ENCODE measurements at places on chromosomes 5 and 9.

- DNase-seq, result no peak
Measured at GRCh38 chr9:120869360-120869687, 7.7 kb downstream of the PHF19 start.

DNA sequence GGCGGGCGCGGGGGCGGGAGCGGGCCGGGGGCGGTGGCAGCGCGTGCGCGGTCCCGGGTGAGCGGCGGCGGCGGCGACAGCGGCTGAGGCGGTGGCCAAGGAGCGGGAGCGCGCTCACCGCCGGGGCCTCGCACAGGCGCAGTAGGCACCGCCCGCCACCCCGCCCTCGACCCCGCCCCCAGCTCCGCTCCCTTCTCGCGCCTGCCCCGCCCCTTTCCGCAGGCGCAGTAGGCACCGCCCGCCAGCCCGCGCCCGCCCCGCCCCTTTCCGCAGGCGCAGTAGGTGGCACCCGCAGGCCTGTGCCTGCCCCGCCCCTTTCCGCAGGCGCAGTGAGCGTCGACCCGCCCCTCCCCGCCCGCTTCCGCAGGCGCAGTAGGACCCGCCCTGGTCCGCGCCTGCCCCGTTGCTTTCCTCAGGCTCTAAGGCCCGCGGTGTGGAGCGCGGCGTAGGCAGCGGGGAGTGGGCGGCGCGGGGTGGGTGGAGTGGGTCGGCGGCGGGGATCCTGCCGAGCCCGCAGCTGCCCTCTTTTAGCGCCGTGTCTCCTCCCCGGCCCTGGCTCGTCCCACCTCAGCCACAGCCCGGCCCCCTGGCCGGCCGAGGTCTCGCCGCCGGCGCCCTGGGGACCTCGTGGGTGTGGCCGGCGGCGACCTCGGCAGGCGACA lies at the start of gene CAMSAP1:
TSS of gene CAMSAP1 (minus strand) at position 116 of the 662 bp plus-strand sequence. CDS start 387 bp downstream, outside the sequence.
- peak; percentile 98 for DNase-seq

DNA sequence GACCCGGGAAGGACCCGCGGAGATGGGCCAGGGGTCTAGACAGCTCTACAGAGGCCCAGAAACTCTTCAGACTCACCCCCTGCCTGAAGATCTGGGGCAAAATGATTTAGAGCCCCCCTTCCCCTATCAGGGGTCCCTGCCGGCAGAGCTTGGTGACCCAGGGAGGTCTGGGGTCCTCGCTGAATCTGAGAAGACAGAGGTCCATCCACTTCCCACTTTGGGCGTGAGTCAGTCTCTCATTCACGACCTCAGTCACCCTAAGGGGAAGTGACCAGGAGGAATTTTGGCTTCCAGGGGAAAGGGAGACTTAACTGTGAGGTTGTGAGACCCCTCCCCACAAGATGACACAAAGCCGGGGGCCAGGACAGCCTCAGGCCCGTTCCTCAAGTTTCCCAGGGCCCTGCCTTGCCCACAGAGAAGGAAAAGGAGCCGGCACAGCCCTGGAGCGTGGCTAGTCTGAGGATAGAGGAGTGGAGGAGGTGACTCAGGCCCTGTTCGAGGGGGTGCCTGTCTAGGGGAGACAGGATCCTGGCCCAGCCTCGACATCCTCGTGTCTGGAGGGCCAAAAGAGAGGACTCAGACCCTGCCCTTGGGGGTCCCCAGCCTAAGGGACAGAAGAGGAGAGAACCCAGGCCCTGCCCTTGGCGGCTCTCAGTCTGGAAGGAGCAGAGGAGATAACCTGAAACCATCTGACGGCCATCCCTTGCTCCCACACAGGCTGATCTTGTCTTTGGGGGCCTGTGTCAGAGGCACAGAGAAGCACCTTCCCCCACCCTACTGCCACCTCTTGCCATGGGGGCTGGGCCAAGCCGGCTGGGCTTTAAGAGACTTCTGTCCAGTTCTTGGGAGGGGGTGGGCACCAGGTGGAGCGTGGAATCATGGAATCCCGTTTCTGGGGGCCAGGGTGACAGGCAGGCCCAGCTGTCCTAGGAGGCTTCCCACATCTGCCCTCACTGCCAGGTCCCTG lies 889 bp downstream of the PDLIM4 start:
- no peak for DNase-seq

GRCh38 chr5:78007233-78007632 lies 231.1 kb upstream of the TBCA start:
- DNase-seq, result no peak

DNA sequence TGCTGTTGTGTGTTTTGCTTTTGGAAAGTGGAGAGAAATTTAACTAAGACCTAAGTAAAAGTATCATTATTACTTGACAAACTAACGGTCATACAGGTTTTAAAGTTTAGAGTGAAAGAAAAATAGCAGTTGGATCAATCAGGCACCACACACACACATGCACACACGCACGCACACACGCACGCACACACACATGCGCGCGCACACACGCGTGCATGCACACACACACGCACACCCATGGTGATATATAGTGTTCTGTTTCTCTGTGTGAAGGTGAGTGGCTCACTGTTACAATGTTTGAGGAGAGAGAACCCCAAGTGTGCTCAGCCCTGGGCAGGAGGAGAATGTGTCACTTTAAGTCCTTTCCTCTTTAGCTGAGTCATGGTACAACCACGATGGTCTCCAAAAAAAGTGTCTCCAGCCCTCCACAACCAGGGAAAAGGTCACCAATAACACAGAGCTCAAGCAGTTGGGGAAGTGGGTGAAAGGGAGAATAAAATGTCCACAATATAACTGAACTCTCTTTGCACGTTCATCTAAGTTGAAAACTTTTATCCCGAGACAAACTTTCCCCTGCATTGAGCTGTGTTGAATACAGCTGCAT lies 3.2 kb downstream of the ZNF366 start:
- DNase-seq, result no peak

- DNase-seq, result no peak
Measured at GRCh38 chr5:125233944-125234343, 487.5 kb upstream of the ZNF608 start.

- DNase-seq, result peak; percentile 48
Measured at GRCh38 chr5:178113141-178113787, at the start of gene N4BP3. Gene N4BP3 (plus strand): TSS chr5:178113532. CDS start chr5:178119584, 6,052 bp downstream.

DNA sequence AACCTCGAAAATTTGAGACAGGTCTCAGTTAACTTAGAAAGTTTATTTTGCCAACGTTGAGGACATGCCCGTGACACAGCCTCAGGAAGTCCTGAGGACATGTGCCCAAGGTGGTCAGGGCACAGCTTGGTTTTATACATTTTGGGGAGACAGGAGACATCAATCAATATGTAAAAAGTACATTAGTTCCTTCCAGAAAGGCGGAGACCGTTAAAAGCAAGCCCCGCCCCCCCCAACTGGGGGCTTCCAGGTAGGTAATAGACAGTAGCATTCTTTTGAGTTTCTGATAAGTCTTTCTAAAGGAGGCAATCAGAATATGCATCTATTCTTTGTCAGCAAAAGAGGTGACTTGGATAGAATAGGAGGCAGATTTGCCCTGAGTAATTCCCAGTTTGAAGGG lies 599 bp upstream of the MOCS2 start:
- no peak for DNase-seq
